ENCODE measurements at places on chromosomes 13 and 19. TPM values are rescaled to one million over a fixed set of nuclear protein-coding genes. Genes with fewer than 3 reads are reported as not detected.

Gene PDS5B
- 48.2 TPM for total RNA-seq

Gene GSK3A
- 31.1 TPM for total RNA-seq

DNA sequence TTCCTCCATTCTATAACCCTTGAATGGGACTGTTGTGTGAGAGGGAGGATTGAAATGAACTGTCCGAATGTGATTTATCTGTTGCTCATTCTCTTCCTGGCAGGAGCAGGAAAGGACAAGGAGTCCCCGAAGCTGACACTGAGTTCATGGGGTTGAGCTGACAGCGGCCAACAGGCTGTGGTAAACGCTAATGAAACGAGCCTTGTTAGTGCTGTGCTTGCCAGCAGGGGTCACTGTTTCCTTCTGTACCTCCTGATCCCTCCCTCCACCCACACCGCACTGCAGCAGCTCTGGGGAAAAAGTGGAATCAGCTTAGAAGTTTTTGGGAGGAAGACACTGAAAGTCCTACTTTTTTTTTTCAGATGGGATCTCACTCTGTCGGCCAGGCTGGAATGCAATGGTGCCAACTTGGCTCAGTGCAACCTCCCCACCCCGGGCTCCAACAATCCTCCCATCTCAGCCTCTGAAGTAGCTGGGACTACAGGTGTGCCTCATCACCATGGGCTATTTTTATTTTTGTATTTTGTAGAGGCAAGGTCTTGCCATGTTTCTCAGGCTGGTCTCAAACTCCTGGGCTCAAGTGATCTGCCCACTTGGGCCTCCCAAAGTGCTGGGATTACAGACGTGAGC is 6.7 kb upstream of the ZNF761 start:
- peak; percentile 86 for DNase-seq

- DNase-seq: no peak
Observed at GRCh38 chr13:73571376-73571775, 512.6 kb downstream of the KLF5 start.

DNA sequence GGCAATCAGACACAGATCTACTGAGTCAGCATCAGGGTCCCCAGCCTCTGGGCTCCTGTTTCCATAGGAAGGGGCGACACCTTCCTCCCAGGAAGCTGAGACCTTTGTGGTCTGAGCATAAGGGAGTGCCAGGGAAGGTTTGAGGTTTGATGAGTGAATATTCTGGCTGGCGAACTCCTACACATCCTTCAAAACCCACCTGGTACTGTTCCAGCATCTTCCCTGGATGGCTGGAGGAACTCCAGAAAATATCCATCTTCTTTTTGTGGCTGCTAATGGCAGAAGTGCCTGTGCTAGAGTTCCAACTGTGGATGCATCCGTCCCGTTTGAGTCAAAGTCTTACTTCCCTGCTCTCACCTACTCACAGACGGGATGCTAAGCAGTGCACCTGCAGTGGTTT is 9.2 kb downstream of the INSL3 start:
- no peak for DNase-seq

GRCh38 chr13:25762795-25763377 is 288.9 kb downstream of the SHISA2 start:
- DNase-seq: no peak

DNA sequence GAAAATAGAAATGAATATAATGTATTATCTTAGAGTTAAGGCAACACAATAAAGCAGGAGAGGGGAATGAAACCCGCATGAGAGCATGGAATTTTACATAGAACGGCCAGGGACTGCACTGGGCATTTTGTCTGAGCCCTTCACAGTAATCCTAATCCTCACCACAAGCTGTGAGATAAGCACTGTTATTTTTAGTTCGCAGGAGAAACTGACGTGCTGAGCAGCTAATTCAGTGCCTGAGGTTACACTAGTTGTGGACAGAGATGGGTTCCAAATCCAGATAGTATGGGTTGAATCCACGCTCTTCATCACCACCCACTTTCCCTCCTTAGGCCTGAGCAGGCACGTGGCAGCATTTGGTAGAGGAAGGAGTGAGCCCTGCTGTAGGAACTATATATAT is 24.8 kb upstream of the ZNF527 start:
- DNase-seq: no peak

- no peak for DNase-seq
Observed at GRCh38 chr19:45446295-45446694, 21.5 kb upstream of the FOSB start.

- no peak for DNase-seq
Observed at GRCh38 chr19:604355-604754, 14.7 kb downstream of the HCN2 start.

- no peak for DNase-seq
Observed at GRCh38 chr19:45920458-45920857, 5.9 kb upstream of the NANOS2 start.
